ENCODE measurements at places on chromosomes 5 and 9.

DNA sequence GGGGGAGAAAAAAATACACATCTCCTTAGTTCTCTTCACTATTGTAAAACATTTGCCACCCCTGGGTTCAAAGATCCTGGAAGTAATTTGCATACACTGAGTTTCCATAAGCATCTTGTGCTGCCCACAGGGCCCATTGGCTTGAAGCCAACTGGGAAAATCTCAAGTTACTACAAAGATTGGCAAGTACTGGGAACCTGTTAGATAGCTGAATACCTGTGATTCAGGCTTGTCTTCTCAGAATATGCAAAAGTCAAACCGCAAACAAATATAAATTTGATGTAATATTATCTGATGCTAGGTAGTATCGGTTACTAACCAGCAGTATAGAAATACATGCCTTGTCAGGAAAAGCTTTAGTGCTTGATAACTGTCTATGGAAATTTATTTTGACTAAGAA is 156.9 kb upstream of the FST start:
- no peak for DNase-seq

- no peak for DNase-seq
Measured at GRCh38 chr5:72749362-72749997, 67.0 kb upstream of the TNPO1 start.

DNA sequence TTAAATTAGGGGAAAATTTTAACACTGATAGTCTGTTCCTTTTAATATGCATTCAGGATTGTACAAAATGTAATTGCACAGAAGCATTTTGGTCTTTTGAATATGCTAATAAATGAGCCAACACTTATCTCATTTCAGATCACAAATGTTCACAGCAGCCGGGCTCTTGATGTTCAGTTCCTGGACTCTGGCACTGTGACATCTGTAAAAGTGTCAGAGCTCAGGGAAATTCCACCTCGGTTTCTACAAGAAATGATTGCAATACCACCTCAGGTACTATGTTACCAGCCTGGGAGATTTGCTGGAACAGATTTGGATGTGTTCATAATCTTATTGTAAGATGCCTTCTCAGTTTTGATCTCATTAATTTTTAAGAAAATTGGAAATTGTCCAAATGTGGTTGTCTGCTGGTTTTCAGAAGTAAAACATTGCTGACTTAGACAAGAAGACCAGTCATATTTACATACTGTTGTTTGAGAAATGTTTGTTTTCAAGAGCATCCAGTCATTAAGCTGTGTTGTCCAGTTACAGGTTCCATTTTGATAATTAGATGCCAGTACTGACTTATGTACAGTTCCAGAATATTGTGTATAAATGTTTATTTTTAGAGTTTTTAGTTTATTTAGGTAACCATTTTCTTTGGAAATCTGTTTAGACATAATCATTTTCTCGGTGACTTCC is 23.0 kb upstream of the TMOD1 start:
- DNase-seq: no peak

DNA sequence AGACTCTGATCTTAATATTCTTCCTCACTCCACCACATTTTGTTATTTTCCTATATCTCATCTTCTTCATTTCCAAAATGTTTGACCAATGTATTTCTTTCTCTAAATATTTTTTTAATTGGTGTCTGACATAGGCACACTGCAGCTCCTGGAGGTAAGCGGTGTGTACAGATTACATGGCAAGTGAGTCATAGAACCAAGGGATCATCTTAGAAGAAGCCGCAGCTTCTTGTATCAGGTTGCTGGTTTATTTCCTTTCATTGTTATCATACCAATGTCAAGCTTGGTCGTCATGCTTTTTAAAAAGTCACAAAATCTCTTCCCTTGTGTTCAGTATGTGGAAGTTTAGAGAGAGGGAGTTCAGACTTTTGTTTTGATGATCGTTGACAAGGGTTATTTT is 526.1 kb upstream of the CDH18 start:
- DNase-seq: no peak

- DNase-seq: no peak
Measured at GRCh38 chr5:93632327-93632726, 49.3 kb downstream of the NR2F1 start.

GRCh38 chr9:7752481-7752880 is 47.1 kb downstream of the DMAC1 start:
- DNase-seq: no peak

DNA sequence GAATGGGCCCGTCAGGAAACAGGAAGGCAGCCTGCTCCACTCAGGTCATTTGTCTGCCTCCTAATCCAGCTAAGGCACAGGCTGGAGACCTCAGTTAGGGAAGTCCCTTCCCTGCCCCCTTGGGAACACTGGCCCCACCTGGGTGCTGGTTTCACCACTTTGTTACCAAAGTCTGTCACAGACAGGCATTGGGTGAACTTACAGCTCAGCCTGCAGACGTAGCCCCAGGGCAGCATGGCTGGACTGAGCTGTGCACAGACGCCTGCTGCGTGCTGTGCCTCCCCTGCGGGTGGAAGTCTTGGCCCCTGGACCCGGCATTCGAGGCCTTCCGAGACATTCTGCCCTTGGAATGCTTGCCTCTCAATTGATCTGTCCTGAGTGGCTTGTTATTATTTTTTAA is 48.9 kb downstream of the TENT4A start:
- DNase-seq: no peak

DNA sequence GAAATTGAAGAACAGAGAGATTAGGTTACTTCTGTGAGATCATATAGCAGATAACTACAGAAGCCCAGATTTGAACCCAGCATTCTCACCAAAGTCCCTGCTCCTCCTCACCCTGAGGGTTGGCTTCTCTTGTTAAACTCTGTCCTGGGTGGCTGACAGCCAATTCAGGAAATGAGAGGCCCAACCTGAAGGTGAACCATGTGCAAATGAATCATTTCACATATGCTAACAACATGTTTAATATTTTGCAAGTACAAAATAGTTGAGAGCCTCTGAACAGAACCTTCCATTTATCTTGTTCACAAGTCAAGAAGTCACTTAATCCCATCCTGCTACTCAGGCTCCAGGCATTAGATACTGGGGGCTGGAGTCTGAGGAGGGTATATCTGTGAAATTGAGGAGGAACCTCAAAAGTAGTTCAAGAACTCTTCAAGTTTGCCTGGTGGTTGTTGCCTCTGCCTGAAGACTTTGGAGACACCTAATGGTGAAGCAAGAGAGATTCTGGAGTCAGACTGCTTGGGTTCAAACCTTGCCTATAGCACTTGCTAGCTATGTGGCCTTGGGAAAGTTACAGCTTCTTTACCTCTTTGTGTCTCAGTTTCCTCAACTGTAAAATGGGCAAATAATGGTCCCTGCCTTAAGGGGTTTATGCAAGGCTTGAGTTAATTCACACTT is 564.0 kb downstream of the PSAT1 start:
- DNase-seq: peak; percentile 44

- DNase-seq: no peak
Measured at GRCh38 chr5:126309860-126310259, 113.3 kb upstream of the GRAMD2B start.

GRCh38 chr9:128862401-128862851 is 19.3 kb downstream of the KYAT1 start:
- no peak for DNase-seq

DNA sequence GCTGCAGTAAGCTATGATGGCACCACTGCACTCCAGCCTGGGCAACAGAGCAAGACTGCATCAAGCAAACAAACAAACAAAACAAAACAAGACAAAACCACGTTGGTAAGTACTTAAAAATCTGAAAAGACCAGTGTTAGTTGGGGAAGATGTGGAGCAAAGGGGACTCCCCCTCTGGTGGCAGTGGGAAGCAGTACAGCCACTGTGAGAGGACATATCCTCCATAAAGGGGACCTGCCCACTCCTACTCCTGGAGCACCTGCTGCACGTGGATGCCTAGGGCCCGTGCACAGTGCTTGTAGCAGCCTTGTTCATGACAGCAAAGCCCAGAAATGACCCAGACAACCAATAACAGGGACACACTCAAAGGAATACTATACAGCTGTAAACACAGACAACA is 17.0 kb upstream of the IPPK start:
- DNase-seq: no peak

GRCh38 chr5:36826694-36827093 is 49.9 kb upstream of the NIPBL start:
- DNase-seq: no peak

GRCh38 chr9:75960551-75960950 is 70.1 kb downstream of the PCSK5 start:
- peak; percentile 7 for DNase-seq

DNA sequence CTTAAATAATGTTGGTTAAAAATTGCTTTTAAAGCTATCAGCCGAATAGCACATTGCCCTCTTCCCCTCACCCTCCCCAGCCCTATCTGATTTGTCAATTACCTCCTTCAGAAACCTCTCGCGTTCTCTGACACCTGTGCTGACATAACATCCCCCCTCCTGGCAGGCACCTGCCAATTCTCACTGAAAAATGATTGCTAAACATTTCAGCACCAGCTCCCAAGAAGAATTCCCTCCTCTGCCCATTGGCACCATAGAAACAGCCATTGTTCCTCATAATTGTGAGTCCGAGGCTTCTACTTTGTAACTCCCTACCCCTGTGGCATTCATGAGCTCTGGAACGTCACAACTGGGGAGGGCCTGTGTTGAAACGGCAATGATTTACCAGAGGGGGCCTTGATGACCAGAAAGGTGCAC is 20.2 kb downstream of the CDH6 start:
- DNase-seq: no peak

- DNase-seq: no peak
Measured at GRCh38 chr5:27062451-27062850, 24.1 kb upstream of the CDH9 start.

DNA sequence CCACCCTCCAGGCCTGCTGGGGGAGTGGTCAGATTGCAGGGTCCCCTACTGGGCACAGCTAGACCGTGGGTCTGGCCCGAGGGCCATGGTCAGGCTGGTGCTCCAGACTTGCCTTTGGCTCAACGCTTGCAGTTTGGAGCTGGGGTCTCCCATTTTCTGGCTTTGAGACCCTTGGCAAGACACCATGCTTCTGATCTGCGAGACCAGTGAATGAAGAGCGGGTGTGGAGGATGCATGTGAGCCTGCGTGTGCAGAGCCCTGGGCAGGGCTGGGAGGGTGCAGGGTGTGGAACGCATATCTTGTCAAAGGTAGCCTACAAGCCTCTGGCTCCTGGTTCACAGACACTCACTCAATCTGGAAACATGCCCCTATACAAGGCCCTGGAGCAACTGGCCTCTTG is 6.1 kb upstream of the MRNIP start:
- DNase-seq: no peak

DNA sequence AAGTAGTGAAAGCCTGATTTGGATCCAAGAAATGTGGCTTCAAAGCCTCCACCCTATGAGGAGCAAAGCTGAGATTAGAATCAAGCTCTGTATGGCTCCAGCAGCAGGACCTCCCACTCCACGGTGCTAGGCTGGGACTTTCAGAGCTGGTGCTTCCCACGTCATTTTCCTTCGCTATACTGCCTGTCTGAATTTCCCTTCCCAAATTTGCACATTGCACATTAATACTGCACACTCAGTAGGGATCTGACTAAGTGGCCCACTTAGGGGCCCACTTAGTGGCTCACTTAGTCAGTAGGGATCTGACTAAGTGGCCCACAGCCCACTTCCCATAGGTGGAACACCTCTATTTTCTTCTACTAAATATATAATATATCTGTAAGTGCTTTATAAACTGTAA is 14.1 kb upstream of the SPDL1 start:
- DNase-seq: no peak

DNA sequence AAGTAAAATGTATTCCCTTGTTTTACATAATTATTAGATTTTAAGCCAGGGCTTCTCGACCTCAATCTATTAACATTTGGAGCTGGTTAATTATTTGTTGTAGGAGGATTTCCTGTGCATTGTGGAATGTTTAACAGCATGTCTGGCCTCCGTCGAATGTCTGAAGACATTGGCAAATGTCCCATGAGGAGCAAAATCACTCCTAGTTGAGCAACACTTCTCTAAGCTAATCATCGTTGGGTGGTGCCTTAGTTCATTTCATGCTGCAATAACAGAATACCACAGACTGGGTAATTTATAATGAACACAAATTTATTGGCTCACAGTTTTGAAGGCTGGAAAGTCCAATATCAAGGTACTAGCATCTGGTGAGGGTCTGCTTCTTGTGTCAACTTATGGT is 13.4 kb upstream of the VPS13A start:
- DNase-seq: peak; percentile 64

DNA sequence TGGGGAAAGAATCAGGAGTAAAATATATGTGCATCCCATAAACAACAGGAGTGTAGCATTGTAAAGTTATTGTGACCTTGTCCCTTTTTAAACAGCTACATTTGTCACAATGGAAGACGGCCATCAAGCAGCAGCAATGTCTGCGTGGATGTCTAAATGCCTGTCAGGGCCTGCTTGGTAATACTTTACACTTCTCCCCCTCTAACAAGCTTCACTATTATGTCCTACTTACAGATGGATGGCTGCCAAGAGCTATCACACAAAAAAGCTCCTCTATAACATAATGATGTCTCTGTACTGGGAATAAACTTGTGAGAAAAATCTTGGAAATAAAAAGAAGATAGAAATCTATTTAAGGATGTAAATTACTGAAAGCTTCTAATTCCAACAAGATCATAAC is 213.0 kb downstream of the FBXL17 start:
- no peak for DNase-seq

- DNase-seq: no peak
Measured at GRCh38 chr9:75909776-75910175, 19.3 kb downstream of the PCSK5 start.

GRCh38 chr9:8888591-8888990 is 1089.0 kb upstream of the DMAC1 start:
- no peak for DNase-seq

DNA sequence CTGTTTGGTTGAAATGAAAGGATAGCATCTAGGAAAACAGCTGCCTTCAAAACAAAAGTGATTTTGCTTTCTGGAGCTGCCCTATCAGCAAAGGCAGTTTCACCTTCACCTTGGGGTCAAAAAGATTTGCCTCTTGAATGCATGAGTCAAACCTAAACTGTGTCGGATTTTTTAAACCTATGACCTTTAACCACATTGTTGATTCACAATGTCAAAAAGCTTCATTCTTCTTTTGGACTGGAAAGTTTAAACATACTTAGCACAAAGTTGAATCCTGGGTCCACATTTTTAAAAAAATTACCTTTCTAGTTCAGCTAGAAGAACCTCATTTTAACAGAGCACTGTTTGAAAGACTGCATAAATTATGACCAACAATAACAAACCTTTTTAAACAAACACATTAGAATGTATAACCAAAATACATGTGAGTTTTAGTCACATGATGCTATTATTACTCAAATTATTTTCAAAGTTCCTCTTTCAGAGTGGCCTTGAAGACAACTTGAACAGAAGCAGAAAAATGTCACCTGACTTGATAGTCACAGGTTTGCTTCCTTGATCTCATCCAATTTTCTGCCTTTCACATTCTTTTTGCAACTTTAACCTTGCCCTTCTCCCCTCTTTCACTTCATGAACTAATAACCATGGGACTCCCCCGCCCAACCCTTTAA is 109.7 kb upstream of the LHFPL2 start:
- no peak for DNase-seq
